ENCODE measurements at places on chromosomes 2 and 18. TPM values are rescaled to one million over a fixed set of nuclear protein-coding genes. Genes with fewer than 3 reads are reported as not detected.

DNA sequence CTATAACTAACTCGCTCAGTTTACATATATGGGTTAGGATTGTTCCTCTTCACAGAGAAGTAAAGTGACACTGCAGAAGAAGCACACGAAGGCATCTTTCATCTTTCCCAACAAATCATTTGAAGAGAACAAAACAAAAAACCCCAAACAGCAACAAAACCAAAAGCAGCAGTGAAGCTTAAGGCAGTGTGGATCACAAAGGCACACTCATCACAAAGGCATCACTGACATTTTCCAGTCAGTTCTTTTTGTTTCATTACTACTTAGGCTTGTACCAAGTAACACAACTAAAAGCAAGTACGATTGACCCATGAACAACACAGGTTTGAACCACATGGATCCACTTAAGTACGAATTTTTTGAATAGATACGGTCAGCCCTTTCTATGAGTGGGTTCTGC lies 75.7 kb downstream of the RNF152 start:
- no peak for DNase-seq

The AFTPH gene
- total RNA-seq: 38.9 TPM

The MAP2 gene
- not detected for total RNA-seq

- no peak for DNase-seq
Measured at GRCh38 chr2:143732076-143732475, 602.9 kb downstream of the ARHGAP15 start.

GRCh38 chr18:50034029-50034428 lies 160.9 kb downstream of the MYO5B start:
- no peak for DNase-seq

- DNase-seq: no peak
Measured at GRCh38 chr2:133286326-133286922, 281.8 kb downstream of the NCKAP5 start.

DNA sequence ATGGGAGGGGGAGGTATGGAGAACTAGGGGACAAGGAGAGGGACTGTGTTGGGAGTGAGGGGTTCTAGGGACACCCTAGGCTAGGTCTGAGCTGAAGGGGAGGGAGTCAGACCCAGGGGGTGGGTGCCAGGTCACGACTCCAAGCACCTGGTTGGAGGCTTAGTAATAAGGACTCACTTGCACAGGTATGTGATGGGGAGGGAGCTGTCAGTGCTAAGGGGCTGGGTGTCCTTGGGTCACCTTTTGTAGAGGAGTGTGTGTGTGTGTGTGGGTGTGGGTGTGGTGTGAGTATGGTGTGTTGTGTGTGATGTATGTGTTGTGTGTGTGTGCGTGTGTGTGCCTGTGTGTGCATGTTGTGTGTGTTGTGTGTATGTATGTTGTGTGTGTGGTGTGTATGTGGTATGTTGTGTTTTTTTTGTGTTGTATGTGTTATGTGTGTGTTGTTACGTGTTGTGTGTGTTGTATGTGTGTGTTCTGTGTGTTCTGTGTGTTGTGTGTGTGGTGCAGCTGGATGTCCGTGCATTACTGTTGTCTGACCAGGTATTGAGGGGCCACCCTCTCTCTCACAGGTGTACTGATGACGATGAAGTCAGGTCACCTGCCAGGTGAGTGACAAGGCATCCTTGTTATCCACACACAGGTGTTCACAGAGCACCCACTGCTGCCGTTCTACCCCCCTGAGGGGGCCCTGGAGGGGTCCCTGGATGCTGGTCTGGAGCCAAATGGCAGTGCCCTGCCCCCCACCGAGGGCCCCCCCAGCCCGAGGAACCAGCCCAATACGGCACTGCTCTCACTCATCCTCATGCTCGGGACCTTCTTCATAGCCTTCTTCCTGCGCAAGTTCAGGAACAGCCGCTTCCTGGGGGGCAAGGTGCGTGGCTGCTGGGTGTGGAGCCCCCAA lies 9.8 kb downstream of the SLC4A3 start:
- peak; percentile 20 for DNase-seq

DNA sequence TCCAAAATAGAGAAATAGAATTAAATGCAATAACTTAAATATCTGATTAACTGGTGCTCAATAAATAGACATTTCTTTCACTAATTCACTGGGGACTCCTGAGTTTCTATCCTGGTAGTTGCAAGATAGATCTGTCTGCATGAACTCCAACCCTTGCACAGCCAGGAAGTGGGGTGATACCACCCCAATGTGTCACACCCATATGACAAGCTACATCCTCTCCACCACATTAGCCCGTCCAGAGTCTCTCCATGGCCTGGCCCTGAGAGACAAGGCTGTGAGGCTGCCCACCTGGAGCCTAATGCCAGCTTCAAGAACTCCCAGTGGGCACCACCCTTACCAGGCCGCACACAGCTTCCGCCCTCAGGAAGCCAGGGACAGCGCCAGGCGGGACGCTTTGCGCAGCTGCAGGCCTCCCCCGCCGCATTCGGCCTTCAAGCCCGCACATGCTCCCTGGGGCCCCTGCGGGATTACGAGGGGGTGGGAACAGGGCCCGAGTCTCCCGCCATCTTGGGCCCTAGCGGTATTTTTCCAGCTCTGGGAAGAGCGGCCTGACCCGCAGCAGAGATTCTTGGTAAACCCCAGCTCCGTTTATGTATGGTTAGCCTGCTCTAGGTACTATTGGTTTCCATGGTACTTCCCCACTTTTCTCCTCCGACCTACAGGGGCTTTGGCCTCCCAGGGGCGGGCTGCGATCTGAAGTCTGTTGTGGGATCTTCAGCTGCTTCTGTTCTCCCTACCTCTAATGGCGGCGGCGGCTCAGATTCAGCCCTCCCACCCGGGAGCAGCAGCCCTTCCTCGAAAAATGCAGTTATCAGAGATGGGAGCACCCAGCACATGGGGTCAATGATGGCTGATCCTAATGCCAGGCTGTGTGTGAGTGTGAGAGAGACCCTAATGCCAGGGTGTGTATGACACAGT lies at the start of gene TDRD15:
Gene TDRD15, plus strand, starts transcription at position 496 of the 921 bp plus-strand sequence. CDS start 13,500 bp downstream, outside the sequence.
- no peak for DNase-seq

The SLC39A10 gene
- 60.4 TPM for total RNA-seq

- no peak for DNase-seq
Measured at GRCh38 chr2:226483745-226484619, 315.6 kb downstream of the IRS1 start.

The SLC5A7 gene
- not detected for total RNA-seq

DNA sequence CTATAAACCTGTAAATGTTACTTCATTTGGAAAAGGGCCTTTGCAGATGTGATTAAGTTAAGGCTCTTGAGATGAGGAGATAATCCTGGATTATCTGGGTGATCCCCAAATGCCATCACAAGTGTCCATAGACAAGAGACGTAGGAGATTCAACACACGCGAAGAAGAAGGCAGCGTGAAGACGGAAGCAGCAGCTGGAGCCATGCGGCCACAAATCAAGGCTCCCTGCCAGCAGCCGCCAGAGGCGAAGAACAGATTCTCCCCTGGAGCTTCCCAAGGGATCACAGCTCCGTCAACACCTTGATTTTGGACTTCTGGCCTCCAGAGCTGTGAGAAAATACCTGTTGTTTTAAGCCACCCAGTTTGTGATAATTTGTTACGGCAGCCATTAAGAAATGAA lies 11.0 kb upstream of the VAPA start:
- DNase-seq: no peak

The SCN3A gene
- total RNA-seq: not detected
